ENCODE measurements at places on chromosomes 1 and 21.

DNA sequence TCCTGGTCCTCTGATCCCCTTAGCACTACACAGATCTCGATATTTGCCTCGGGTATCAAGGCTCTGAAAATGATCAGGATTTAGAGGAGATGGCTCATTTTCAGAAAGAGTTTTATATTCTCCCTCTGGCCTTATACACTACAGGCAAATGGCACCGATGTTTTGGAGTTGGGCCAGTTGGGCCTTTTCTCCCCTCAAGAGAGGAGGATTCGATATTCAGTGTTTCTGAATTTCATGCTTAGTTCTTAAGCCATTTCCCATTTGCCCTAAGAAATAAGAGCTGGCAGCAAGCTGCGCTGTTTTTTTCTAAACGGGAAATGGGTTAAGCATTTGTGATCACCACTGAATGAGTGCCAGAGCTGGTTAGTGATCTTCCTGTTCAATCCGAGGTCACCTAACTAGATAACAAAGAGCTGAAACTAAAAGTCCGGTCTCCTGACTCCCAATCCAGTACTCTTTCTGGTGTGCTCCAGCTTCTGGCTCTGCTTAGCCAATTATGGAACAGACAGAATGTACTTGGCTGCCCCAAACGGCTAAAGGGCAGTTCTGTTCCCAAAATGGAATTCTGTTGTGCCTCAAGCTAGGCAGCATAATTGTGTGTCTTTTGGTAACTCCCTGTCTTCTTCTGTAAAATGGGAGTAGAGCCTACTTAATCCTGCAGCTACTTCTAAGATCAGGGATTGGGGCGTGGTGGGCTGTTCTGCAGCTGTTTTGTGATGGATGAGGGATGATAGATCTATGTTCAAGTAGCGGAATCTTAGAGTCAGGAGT is 1.2 kb upstream of the CPT2 start:
- DNase-seq, result no peak

GRCh38 chr1:40638097-40639036 is 27.1 kb downstream of the RIMS3 start:
- no peak for DNase-seq

DNA sequence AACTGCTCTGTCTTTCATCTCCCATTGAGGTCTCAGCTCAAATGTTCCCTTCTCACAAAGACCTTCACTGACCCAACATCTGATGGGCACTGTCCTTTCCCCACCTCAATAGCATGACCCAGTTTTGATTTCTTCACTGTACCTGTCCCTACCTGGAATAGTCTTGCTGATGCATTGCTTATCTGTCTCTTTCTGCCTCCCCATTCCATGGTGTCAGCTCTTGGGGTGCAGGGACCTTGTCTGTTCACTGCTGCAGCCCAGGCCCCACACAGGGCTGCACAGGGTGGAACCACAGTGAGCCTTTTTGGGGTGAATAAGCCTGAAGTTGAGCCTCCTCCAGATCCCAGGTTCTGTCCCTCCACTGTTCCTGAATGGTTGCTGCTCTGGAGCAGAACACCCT is 414.9 kb downstream of the PTPRU start:
- DNase-seq, result no peak

GRCh38 chr1:44826375-44827196 is 16.5 kb downstream of the PTCH2 start:
- no peak for DNase-seq

GRCh38 chr1:16134066-16134801 is 21.6 kb downstream of the EPHA2 start:
- DNase-seq, result no peak

DNA sequence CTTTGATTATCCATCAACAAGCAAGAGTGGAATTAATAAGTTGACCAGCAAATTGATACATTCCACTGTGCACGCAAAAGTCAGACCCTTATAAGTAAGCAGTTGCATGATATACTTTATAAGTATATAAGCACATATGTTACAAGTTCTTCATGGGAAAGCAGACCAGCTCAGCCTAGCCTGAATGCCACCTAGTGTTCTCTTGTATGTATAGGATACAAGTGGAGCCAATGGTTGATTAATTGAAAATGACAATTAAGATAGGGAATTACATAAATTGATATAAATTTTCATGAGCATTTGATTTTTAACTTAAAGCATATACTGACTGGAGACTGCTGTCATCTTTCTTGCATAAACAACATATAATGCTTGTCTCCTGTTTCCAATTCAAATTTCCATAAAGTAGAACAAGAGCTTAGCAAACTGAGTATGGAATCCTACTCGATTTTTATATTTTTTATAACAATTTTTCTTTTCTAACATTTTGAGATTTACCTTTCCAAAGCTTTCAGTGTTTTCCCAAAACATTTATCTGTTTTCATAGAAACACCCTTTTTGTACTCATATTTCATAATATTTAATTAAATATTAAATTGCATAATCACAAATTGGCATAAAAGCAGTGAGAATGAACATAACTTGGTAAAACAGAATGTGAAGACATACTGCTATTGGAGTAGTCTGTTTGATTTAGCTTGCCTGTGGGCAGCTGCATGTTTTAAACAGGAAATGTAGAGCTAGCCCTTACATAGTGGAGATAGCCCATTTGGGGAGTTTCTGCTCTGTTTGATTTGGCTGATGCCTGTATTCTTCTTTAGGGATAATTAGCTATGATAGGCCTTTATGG is 62.8 kb downstream of the MAGI3 start:
- DNase-seq, result no peak
